Stimulated activated CD8-positive, alpha-beta memory T cell treated with anti-CD3 and anti-CD28 coated beads, Interleukin-15, amount 100 ng/mL, for 1 hour (primary cell): ENCODE measurements at places on chromosomes 3 and 15.

GRCh38 chr3:172461530-172462138 lies 13.4 kb upstream of the GHSR start:
- DNase-seq: no peak

- no peak for DNase-seq
Observed at GRCh38 chr15:38073178-38073946, 138.9 kb downstream of the TMCO5A start.

DNA sequence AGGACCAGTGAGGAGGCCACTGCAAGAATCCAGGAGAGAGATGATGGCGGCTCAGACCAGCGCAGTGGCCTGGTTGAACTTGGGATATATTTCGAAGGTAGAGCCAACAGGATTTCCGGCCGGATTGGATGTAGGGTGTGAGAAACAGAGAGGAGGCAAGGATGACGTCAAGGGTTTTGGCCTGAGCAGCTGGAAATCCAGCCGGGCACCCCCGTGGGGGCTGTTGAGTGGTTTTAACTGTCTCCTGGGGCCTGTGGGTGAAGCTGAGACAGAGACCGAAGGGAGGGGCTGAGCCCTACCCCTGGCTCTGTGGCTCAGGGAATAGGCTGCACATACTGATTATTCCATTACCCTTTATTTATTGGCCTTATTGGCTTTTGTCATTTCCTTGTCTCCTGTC lies 45.7 kb downstream of the EXOG start:
- DNase-seq: no peak

- DNase-seq: no peak
Observed at GRCh38 chr3:27715863-27716262, 6.3 kb downstream of the EOMES start.

DNA sequence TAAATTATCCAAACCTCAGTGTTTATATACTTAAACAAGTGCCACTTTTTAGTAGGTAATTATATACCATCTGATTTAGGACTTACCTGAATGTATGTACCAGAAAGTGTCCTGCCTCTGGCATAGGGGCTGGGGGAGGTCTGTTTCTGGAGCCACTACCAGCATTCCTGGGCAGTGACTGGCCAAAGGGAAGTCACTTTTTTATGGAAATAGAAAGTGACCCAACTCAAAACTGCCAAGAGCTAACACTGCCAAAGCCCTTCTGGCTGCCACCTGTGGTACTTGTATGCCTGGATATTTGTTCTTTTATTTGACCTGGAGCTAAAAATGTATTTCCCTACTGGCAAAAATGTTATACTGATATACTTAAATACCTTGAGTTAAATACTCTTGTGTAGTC lies 42.7 kb downstream of the ESYT3 start:
- no peak for DNase-seq

GRCh38 chr3:58356054-58356453 lies 23.4 kb downstream of the PXK start:
- DNase-seq: no peak

GRCh38 chr3:16058521-16058920 lies 116.0 kb upstream of the GALNT15 start:
- DNase-seq: no peak
